ENCODE measurements at places on chromosomes 5 and 9.

DNA sequence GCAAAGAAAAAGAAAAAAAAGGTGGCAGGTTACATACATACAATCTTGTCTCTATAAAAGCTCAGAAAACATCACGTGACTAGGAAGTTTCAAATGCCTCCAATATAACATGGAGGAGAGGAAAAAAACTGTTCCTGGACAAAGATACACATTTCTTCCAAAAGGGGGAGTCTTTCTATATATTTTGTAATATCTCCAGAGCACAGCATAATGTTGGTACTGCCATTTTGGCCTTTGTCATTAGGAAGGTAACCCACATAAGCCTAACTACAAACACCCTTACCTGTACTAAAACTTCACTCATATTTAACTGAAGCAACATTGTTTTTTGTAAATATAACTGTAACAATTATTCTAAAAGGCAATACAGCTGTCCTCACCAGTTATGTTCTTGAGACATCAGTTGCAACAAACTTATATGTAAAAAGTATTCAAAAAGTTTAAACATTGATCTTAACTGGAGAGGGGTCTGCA is 1.2 kb upstream of the BTF3 start:
- peak; percentile 47 for DNase-seq

DNA sequence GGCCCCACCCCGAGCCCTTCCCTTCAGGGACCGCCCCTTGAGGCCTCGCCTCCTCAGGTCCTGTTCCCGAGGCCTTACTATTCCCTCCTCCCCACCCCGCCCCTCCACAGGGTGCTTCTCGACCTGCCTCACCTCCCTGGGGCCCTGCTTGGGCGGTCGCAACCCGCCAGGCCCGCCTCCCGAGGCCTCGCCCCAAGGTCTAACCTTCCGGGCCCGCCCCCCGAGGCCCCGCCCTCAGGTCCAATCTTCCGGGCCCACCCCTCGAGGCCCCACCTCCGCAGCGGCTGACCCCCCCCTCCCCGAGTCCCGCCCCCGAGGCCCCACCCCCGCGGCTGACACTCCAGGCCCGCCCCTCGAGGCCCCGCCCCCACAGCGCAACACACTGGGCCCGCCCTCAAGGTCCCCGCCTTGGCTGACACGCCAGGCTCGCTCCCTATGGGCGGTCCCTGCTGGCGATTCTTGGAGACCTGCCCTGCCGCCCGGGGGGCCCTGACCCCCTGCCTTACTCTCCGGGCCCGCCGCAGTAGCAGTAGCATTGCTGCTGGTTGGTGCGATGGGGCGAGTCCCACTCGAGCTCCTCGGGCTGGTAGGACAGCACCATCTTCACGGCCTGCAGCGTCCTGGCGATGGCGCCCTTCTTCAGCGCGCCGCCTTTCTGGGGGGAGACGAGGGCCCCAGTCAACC is 8.2 kb downstream of the PHF19 start:
- peak; percentile 85 for DNase-seq

- peak; percentile 81 for DNase-seq
These were observed 692.7 kb downstream of the DNAH5 start for GRCh38 chr5:13251623-13252376.

DNA sequence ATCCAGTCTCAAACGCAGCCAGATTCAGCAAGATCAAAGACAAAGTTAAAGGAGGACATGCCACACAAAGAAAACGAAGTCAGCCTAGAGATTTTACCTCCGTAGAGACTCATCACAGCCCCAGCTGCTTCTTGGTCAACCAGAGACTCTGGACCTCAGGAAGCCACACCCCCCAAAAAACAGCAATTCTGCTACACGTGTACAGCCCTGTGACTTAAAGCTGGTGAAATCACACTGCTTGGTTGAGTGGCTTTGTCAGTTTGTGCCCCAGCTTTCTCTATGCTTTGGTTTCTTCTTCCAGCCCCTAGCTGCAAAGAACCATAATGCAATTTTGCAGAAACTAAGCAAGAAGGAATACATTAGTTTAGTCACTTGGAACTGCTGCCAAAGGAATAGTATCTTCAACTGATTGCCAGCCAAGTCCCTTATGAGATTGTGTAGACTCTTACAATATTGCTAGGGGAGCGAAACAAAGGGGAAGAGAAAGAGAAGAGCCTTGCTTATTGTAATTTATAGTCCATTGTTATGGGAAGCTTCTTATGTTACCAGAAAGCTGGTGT is 158.8 kb upstream of the ZNF462 start:
- no peak for DNase-seq

GRCh38 chr5:132466433-132467286 is 23.9 kb downstream of the IRF1 start:
- peak; percentile 33 for DNase-seq

DNA sequence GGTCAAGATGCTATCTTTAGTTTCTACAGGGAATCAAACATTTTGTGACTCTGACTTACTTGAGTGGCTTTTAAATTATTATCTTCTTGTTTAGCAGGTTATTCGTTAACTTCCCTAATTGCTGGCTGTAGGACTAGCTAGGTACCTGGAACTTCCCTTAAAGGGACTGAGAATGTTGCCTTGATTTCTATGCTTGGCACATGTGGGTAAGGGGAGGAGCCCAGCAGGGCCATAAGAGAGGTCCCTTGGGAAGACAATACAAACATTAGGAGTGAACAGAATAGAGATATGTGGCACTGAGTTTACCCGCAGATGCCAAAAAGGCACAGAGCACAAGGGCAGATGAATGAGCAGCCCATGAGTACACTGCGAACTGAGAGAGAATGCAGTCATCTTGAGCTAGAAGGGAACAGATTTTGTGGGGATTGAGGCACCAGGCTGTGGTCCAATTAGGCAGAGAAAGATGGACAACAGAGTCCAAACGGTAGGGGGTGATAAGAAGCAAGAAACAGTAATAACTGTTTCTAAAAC is 9.8 kb downstream of the CKMT2 start:
- DNase-seq = no peak

DNA sequence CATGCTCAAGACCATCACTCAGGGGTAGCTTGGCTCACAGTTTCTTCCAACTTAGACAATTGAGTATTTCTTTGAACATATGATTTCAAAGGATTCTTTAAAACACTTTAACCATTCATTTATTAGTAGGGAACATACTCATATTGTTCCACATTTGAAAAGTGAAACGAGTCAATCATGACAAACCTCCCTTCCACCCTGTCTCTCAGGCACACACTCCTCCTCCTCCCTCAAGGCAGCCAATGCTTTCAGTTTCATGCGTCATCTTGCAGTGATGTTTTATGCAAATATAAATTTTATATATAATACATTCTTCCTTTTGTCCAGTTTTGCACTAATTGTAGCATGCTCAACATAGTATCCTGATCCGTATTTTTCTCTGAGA is 126.0 kb upstream of the BOD1 start:
- DNase-seq = no peak

- no peak for DNase-seq
These were observed 139.3 kb downstream of the RAB3C start for GRCh38 chr5:58722160-58722559.

DNA sequence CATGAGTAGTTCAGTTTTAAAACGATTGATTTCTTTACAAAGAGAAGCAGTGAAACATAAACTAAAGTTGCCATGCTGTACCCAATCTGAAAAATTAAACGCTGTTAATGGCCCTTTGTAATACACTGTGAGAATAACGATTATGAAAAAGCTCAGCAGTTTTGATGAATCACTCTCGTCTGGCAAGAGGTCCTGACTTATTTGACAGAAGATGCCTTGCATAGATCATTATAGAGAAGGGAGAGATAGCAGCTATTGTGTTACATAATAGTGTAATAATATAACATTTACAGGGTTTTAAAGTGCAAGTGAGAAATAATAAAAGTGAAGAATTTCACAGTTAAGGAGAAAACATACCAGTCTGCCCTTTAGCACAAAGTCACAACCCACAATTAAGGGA is 361.5 kb upstream of the CDH10 start:
- no peak for DNase-seq

DNA sequence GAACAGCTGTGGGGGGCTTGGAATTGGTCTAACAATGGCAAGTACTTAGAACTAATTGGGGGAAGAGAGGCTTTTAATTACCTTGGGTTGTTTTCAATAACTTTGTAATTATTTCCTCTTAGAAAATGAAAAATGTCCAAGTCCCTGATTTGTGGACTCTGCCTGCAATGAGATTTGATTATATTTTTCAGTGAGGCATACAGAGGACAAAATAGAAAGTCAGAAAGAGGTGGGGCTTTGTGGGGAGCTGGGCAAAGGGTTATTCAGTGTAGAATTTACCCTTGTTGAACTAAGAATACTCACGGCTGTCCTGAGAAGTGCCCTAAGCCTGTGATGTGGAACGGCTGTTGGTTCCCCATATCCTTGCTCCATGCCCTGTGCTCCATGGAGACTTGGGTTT is 153.0 kb downstream of the ICE1 start:
- no peak for DNase-seq

- DNase-seq = peak; percentile 15
These were observed 112.2 kb downstream of the SCAMP1 start for GRCh38 chr5:78472469-78473106.

DNA sequence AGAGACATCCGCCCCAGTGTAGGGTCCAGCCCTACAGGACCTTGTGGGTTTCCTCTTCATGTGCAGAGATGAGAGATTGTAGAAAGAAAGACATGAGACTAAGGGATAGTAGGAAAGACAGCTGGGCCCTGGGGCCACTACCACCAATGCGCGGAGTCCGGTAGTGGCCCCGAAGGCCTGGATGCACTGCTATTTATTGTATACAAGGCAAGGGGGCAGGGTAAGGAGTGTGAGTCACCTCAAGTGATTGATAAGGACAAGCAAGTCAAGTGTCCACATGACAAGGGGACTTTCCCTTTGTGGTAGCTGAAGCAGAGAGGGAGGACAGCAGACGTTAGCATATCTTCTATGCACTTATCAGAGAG is 6.2 kb upstream of the TMEM141 start:
- DNase-seq = no peak

- no peak for DNase-seq
These were observed 1.0 kb downstream of the CYSTM1 start for GRCh38 chr5:140176031-140176387.

- peak; percentile 55 for DNase-seq
These were observed 1.1 kb downstream of the PLK2 start for GRCh38 chr5:58458743-58459145.

GRCh38 chr5:133247881-133248624 is 196.2 kb downstream of the HSPA4 start:
- DNase-seq = no peak

GRCh38 chr9:125374443-125375309 is 113.0 kb downstream of the GAPVD1 start:
- peak; percentile 51 for DNase-seq

- peak; percentile 15 for DNase-seq
These were observed 25.6 kb downstream of the TMEFF1 start for GRCh38 chr9:100498592-100498991.

- no peak for DNase-seq
These were observed 75.5 kb downstream of the ENTREP1 start for GRCh38 chr9:69400470-69400869.

DNA sequence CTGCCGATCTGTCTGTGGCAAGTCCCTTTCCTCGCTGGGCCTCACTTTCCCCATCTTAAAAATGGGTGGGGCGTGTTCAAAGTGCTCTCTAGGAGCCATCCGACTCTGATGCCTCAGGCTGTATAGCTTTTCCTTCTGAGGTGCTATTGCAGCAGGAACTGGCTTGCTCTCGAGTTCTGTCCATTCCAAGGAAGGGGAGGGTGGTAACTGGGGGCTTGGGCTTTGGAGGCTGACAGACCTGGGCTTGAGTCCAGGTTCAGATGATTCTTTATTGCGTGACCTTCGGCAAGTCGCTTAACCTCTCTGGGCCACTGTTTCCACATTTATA is 139.5 kb downstream of the RGS3 start:
- no peak for DNase-seq

DNA sequence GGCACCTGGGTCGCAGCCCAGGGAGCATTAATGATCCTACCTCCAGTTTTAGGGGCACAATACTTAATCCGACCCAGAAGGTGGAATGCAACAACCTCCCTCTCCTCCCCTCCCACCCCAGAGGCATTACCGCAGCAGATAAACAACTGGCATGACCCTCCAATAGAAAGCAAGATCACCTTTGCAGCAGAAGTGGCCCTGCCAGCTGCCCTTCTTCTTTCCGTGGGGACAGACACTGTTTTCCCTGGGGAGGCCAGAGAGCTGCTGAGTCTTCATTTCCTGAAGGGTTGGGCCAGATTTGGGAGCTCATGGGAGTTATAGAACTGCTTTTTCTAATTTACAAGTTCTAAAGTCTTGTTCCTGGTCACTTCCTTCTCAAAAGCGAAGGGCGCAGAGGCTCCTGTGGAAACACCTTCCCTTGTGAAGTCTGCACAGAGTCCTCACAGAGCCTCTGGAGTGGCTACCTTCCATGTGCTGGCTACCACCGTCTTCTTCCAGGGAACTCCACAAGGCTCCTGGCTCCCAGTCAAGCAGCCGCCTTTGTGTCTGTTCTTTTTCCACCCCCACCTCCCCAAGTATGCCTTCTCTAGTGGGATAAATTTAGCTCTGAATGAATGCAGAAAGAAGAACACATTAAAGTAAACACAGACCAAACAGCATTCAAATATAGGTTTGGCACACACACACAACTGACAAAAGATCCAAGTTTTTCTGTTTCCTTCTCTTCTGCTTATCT is 8.0 kb upstream of the PALM2AKAP2 start:
- DNase-seq = peak; percentile 75

- DNase-seq = peak; percentile 14
These were observed 282.9 kb upstream of the MVB12B start for GRCh38 chr9:126043681-126044080.

DNA sequence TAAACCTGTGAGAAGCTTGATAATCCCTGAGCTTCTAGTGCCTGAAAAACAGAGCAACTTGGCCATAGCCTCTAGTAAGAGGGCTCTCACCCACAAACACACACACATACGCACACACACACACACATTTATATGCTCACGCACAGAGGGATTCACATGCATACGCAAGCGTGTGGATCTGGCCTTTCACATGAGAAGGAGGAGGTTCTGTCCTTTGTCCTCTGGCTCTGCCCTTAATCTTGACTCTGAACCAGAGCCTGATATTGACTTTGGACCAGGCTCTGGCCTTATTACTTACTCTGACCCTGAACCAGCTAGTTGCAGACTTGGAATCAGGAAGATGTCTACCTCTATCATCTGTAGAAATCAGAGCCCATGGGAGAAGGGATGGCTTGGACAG is 10.0 kb upstream of the P4HA2 start:
- DNase-seq = no peak

Measured in astrocyte (in vitro differentiated cells and primary cell).